ENCODE measurements at places on chromosomes 13 and 19. TPM values are rescaled to one million over a fixed set of nuclear protein-coding genes. Genes with fewer than 3 reads are reported as not detected.

The GEMIN7 gene
- total RNA-seq: 18.2 TPM

The MISP3 gene
- 4.0 TPM for total RNA-seq

The ZNF575 gene
- total RNA-seq: not detected

The UPK1A gene
- not detected for total RNA-seq

- H3K36me3 ChIP-seq: no peaks in the 10 kb centered on the region
- no peak overlapping the region for H3K4me3 ChIP-seq
- no peaks in the 10 kb centered on the region for H3K27me3 ChIP-seq
- no peak overlapping the region for H3K27ac ChIP-seq
- no peak for DNase-seq
- H3K4me1 ChIP-seq: peaks cover 10% of the 10 kb centered on the region
These were observed 3.3 kb downstream of the SPRYD7 start for GRCh38 chr13:49932868-49933267.

- H3K4me1 ChIP-seq: no peaks in the 10 kb centered on the region
- no peaks in the 10 kb centered on the region for H3K36me3 ChIP-seq
- no peaks in the 10 kb centered on the region for H3K27me3 ChIP-seq
- H3K4me3 ChIP-seq: no peak overlapping the region
- H3K27ac ChIP-seq: no peak overlapping the region
These were observed 8.0 kb downstream of the GPATCH1 start for GRCh38 chr19:33089010-33089409.

DNA sequence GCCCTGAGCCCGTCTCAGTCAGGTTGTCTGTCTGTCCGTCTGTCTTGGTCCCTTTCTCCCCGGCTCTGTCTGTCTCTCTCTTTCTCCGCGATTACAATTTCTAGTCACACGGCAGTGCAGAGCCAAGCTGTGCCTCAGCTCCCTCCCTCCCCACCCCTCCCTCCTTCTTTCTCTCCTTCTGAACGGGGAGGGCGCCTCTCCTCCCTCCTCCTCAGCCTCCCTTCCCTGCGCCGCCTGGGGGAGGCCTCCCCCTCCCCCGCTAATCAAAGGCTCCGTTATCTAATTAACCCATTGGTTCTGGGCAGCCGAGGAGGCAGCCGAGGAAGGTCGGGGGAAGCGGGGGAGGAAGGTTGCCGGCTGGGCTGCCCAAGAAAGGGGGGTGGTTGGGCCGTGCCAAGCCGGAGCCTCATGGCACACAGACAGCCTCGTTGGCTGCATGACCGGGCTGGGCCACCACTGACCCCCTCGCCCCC lies 16.5 kb downstream of the LRRC4B start:
- no peak overlapping the region for H3K4me3 ChIP-seq
- H3K27ac ChIP-seq: no peak overlapping the region
- no peaks in the 10 kb centered on the region for H3K4me1 ChIP-seq
- no peaks in the 10 kb centered on the region for H3K36me3 ChIP-seq
- no peak for DNase-seq

DNA sequence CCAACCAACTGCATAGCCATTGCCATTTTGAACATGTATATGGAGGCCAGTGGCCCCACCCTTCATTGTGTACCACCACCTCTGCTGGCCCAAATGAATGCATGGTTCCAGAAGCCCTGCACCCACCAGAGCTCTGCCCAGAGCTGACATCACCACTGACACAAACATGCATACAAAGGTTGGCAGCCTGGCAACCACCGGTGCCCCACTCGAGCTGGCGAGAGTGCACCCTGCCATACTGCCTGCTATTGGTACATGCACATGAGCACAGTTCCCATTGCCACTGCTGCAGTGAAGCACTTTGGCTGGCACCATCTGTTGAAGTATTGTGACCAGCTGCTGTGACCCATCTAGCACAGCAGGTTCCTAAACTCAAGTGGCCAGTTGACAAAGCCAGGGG lies 1564.9 kb downstream of the OLFM4 start:
- no peak for DNase-seq
- no peaks in the 10 kb centered on the region for H3K36me3 ChIP-seq
- H3K4me1 ChIP-seq: no peaks in the 10 kb centered on the region
- H3K4me3 ChIP-seq: no peak overlapping the region
- no peak overlapping the region for H3K27ac ChIP-seq

All from adrenal gland (tissue), 19 donors.